Activated CD4-positive, alpha-beta T cell treated with anti-CD3 and anti-CD28 coated beads, Interleukin-2, amount 50 U/mL, for 24 hours (primary cell): ENCODE measurements at places on chromosomes 2 and 18.

DNA sequence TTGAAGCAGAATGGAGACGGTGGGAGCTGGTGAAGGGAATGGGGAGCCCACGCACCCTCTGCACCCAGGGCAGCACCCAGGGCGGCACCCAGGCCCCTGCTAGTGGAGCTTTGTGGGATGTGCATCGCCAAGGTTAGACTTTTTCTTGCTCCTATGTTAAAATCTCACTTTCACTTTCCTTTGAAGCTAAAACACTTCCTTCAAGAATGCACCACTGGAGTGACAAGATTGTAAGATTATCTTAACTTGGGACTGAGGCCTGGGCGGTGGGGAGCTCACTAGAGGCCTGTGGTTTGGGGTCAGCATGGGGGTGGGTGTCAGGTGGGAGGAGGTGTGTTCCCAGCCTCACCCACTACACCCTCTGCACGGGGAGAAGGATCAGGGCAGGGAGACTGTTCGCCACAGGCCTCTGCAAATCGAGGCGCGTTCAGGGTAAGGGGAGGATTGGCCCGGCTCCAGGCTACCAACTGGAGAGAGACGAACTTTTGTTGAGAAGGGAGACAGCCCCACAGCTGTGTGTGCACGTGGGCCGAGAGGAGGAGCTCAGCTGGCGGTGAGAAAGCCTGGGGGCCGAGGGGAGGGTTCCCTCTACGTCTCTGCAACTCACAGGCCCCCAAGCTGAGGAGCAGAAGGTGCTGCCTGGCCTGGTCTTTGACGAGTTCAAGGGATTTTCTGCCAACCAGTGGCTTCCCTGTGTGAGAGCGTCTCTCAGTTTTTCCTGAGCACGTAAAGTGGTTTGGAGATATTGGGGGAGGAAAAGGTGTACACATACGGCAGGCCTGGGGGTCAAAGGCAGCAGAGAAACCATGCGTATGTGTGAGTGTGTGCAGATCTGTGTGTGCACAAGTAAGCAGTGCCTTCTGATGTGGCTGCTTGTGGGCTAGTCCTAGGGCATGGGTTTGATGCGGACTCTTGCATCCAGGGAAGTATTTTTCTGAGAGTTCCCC is 147.7 kb downstream of the KLHL29 start:
- DNase-seq = peak; percentile 20

DNA sequence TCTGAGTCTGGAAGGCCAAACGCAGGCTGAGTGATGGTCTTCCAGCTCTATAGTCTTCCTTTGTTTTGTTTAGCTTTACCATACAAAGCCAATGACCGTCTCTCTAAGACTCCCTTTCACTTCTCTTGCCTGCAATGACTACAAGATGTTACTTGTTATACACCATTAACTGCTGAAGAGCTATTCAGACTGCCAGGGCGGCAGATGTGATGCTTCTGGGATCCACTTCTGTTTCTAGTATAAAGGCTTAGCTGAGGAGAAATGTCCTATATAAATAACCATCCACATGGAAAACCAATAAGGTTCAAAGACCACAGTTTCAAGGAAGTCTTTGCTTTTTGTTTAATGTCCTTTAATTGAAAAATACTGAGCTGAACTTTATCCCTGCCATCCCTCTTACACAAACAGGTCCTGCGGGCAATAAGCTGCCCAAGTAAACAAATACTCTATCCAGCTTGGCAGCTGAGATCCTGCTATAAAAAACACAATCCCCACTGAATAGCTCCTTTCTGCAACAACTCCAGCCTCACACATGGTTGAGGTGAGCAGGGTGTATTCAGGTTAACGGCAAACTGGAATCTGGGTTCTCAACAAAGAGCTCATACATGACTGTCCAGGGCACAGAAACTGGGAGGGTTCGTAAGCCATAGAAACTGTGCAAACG is 124.6 kb downstream of the VIT start:
- DNase-seq = no peak

- DNase-seq = no peak
Measured at GRCh38 chr2:9318461-9319337, 104.6 kb downstream of the ITGB1BP1 start.

GRCh38 chr2:160062292-160063005 is at the start of gene PLA2R1:
PLA2R1 (minus strand) TSS chr2:160062615; CDS start chr2:160062403, 212 bp downstream.
- no peak for DNase-seq

- no peak for DNase-seq
Measured at GRCh38 chr2:96526615-96527285, 9.8 kb upstream of the ARID5A start.

- DNase-seq = no peak
Measured at GRCh38 chr18:45793264-45793965, 32.1 kb upstream of the SIGLEC15 start.

DNA sequence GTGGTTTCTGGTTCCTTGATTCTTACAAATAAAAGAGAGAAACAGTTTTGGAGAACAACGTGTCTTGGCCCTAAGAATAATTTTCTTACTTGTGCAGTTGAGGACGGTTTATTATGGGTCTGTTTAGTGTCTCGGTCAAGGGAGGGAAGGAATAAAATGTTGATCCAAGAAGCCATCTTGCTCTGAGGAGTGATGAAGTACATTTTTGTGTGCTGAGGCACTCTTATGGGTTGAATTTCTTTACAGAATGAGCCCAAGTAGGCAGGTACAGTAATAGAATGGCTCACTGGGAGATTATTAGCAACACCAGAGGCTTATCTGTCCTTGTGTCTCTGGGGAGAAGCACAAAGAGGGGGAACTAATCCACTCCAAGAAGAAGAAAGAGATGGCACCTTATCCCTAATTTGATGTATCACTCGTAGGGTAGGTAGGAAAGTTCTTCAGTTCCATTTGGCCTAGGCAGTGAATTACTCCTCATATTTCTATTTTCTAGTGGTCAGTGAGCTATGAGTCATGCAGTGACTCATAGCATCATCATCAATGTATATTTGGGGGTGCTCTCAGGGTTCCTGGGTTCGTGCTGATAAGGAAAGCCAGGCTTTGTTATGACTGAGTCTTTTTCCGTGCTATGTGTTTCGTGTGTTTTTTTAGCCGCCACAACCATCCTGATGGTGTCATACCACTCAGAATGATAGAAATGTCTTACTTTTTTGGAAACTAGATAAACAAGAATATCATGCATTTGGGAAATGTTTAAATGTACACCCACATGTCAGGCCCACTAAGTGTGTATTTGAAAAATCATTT is 250.1 kb upstream of the CTAGE1 start:
- no peak for DNase-seq

- no peak for DNase-seq
Measured at GRCh38 chr2:25437881-25438662, 96.3 kb upstream of the DNMT3A start.

GRCh38 chr18:54558609-54559585 is 32.1 kb upstream of the DYNAP start:
- no peak for DNase-seq

GRCh38 chr2:201939453-201939941 is 94.2 kb upstream of the FZD7 start:
- no peak for DNase-seq

DNA sequence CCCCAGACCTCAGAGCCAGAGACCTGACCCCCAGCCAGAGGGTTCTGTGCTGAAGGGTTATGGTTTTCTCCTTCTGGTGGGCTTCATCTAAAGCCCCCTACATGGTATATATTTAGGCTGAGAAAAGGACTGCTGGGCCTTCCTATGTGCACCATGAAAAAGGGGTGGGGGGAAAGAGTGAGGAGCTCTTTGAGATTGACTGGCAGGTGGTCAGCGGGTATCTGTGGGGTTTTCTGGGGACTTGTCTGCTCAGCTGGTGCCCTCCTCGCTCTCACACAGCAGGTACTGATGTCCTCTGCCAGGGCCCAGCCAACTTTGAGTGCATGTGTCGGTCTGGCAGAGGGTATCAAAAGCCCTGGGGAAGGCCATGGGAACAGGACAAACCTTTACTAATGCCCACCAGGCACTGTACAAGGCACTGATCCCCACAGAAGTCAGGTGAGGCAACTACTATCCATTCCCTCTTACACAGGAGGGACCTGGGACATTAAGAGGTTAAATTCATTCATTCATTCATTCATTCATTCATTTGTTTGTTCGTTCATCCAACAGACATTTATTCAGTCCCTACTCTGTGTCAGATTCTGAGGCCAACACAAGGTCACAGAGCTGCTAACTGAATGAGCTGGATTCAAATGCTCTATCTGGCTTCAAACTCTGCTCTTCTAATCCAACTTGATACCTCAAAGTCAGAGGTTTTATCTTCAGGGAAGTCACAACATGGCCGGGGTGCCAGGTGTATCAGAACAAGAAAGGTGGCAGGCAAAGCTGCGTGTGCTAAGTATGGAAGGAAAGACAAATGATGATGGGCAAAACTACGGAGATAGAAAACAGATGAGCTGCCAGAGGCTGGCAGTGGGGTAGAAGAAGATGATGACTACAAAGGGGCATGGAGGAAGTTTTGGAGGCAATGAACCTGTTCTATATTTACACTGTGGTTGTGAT is 44.6 kb downstream of the REEP1 start:
- DNase-seq = no peak

DNA sequence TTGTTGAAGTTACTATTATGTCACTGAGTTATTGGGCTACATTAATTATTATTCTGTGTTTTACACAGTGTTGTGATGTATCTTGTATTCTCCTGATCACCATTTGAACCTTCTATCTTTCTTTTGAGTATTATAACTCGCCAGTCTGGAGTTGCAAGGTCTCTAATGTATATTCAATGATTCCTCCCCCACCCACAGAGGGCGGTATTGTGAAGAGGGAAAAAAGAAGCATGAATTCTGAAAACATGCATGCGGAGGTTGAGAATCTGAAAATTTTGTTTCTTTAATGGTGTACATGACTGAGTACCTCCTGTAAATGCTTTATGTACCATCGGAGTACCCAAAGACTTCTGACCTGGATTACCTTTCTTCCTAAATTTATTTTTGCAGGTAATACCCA is 266.6 kb downstream of the NR4A2 start:
- no peak for DNase-seq

DNA sequence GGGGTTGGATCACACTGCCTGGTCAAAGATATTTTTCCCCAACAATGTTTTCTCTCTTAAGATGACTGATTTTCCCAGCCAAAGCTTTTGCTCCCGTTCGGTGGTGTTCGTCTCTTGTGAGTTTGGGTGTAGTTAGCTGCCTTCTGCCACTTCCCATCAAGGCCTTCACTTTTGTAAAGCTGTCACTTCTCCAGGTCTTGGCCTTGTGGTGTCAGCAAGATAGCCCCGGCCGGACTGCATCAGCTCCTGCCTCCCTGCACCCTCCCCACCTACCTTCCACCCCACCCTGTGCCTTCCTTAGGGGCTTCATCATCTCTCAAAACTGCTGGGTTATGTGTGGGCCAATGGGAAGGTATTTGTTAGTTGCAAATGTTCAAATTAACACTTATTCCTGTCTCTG is 228.9 kb downstream of the BCL11A start:
- DNase-seq = no peak

- DNase-seq = no peak
Measured at GRCh38 chr2:41182961-41183360, 731.1 kb upstream of the SLC8A1 start.

DNA sequence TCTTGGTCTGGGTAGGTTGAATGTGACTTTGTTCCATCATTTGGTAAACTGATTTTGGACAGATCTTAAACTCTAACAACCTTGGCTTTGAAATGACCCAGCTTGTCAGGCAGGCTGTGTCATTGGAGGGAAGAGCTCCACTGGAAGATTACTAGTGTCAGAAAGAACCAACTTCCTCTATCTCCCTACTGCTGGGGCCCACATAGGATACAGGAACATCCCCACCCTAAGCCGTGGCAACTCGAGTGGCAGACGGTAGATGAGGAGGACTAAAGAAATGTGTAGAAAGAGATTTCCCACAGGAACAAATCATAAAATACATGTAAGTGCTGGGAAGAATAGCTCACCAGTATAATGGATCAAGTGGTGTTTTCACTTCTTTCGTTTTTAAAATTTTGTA is 4.3 kb upstream of the G6PC2 start:
- DNase-seq = no peak

DNA sequence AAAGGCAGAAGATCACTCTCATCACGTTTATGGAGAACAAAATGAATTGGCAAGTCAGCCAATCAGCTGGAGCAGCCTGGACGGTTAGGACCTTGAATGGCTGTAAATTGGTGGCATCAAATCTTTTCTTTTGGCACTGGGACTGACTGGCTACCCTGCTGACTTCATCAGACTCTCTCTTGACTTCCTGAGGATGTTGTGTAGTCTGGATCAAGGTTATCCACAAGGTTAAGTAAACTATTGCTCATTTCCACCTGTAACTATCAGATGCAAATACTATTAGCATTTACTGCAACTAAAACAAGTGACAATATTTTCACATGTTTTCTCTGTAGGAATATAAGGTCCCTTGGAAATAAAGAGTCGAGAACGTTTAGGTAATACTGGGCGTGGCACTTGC is 134.3 kb upstream of the RASGRP3 start:
- no peak for DNase-seq

DNA sequence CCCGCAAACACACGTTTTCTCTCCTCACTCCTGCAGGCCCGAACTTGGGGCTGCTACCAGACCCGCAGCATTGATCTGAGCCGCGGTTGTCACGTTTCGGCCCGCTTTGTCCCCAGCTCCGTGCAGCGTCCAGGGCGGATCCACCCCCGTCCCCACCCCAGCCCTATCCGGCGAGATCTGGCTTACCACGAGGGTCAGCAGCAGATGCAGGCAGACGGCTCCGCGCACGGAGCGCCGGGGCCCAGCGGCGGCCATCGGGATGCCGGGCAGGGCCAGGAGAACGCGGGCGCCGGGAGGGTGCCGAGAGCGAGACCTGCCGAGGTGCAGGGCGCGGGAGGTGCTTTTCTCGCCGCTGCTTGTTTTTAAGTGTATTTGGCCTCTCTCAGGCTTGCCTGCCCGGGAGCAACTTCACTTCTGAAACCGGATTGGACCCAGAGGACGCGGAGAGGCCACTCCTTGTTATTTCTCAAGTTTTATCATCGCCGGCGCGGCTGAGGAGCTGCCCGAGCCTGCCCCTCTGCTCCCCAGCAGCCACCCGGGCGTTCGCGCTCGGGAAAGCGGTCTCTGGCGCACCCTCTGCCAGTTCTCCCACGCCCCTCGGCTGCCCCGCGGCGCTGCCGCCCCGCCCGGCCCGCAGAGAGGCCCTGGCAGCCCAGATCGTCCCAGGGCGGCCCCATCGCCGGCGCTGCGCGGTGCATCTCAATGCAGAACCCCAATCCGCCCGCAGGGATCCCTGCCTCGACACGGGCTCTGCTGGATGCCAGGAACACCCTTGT is at the start of gene DSC3:
TSS of gene DSC3 (minus strand) at position 337 of the 776 bp plus-strand sequence. CDS start at position 255, 82 bp downstream.
- no peak for DNase-seq

GRCh38 chr2:236772220-236772837 is 202.7 kb downstream of the ACKR3 start:
- DNase-seq = no peak

- no peak for DNase-seq
Measured at GRCh38 chr2:31469648-31470047, 55.1 kb upstream of the XDH start.

- DNase-seq = no peak
Measured at GRCh38 chr2:149355716-149356422, 25.5 kb downstream of the LYPD6 start.

- DNase-seq = no peak
Measured at GRCh38 chr18:78642296-78642951, 337.2 kb upstream of the SALL3 start.

- no peak for DNase-seq
Measured at GRCh38 chr2:231554748-231555545, 24.7 kb upstream of the NMUR1 start.

GRCh38 chr2:192087398-192087958 is 107.3 kb downstream of the TMEFF2 start:
- no peak for DNase-seq
